ENCODE measurements at places on chromosomes 3 and 15. TPM values are rescaled to one million over a fixed set of nuclear protein-coding genes. Genes with fewer than 3 reads are reported as not detected.

Gene STAB1
- 17.4 TPM for total RNA-seq

Gene KCNMB3
- 0.49 TPM for total RNA-seq

Gene SLC9C1
- total RNA-seq, result 2.2 TPM

Gene SNTN
- total RNA-seq, result not detected

Gene SAXO2
- 3.8 TPM for total RNA-seq

Gene ARRDC4
- total RNA-seq, result 21.5 TPM

Gene CCDC51
- total RNA-seq, result 11.7 TPM

Gene CACNA2D2
- 1.6 TPM for total RNA-seq

Gene ADGRG7
- not detected for total RNA-seq

Gene GLDN
- total RNA-seq, result 8.5 TPM

Gene AHSG
- total RNA-seq, result not detected

Gene DHX36
- total RNA-seq, result 36.9 TPM

Gene HHATL
- 829 TPM for total RNA-seq

Gene CLDN18
- total RNA-seq, result not detected

Gene ZWILCH
- 2.2 TPM for total RNA-seq

Gene RYR3
- total RNA-seq, result 0.14 TPM

Gene IGF1R
- total RNA-seq, result 32.3 TPM

Gene PARP15
- 0.61 TPM for total RNA-seq

Gene SERPINI2
- 0.49 TPM for total RNA-seq

Gene FOXB1
- not detected for total RNA-seq

Gene SYNPR
- 0.43 TPM for total RNA-seq

Gene IL17RC
- 18.6 TPM for total RNA-seq

Gene MYLK
- total RNA-seq, result 13.8 TPM

Gene GHSR
- not detected for total RNA-seq

Gene FEZF2
- total RNA-seq, result not detected

Gene DUOXA2
- not detected for total RNA-seq

Gene TRPM1
- total RNA-seq, result not detected

Gene FANCD2OS
- not detected for total RNA-seq

Gene NME9
- not detected for total RNA-seq

Gene COL8A1
- total RNA-seq, result 12.4 TPM

Gene SHC4
- 2.4 TPM for total RNA-seq

Gene ALS2CL
- total RNA-seq, result 41.6 TPM

Gene GCNT3
- not detected for total RNA-seq

Gene KLHL40
- 1.0 TPM for total RNA-seq

Gene ECE2
- total RNA-seq, result not detected

Gene TCTA
- 16.1 TPM for total RNA-seq

Gene PPP2R3A
- total RNA-seq, result 111 TPM

Gene WDR93
- not detected for total RNA-seq

Gene TNNC1
- total RNA-seq, result 8,804 TPM

Gene LINGO1
- total RNA-seq, result 0.70 TPM

Gene OIP5
- total RNA-seq, result not detected

Gene LIPH
- 0.36 TPM for total RNA-seq

Gene ZNF660
- 1.2 TPM for total RNA-seq

Gene CPN2
- total RNA-seq, result 2.6 TPM

Gene LIPC
- 0.52 TPM for total RNA-seq

Gene FSTL1
- total RNA-seq, result 236 TPM

Gene ILDR1
- total RNA-seq, result not detected

Gene GHRL
- total RNA-seq, result not detected

Gene CCR5
- total RNA-seq, result 0.37 TPM

Gene ZCWPW2
- total RNA-seq, result 1.6 TPM

Gene SEMA3B
- total RNA-seq, result 24.0 TPM

Gene SCG5
- 1.1 TPM for total RNA-seq

Gene ACKR2
- 0.97 TPM for total RNA-seq

Gene ZNF770
- total RNA-seq, result 43.0 TPM

Gene LRRIQ4
- total RNA-seq, result not detected

Gene SH3GL3
- 0.13 TPM for total RNA-seq

Gene GAP43
- total RNA-seq, result 1.1 TPM

Gene SOX14
- not detected for total RNA-seq

Data from heart right ventricle (tissue), 16 donors.